ENCODE measurements at places on chromosomes 6 and 20. TPM values are rescaled to one million over a fixed set of nuclear protein-coding genes. Genes with fewer than 3 reads are reported as not detected.

Gene TMEM151B
- total RNA-seq: not detected

Gene LY86
- total RNA-seq: not detected

Gene TRIM40
- total RNA-seq: not detected

Gene SLC23A2
- total RNA-seq: 10.2 TPM

Gene GABRR2
- under 0.01 TPM for total RNA-seq

Gene SLC32A1
- not detected for total RNA-seq

Gene SSTR4
- total RNA-seq: not detected

Gene SIRPB1
- 0.56 TPM for total RNA-seq

Gene PTCRA
- not detected for total RNA-seq

Gene FKBP1C
- 0.72 TPM for total RNA-seq

Gene OR2H2
- total RNA-seq: not detected

Gene CASS4
- total RNA-seq: 26.1 TPM

Gene COL11A2
- total RNA-seq: under 0.01 TPM

Gene SIRT5
- total RNA-seq: 5.0 TPM

Gene CGA
- total RNA-seq: not detected

Gene IL17F
- total RNA-seq: not detected

Gene PTPRK
- 80.8 TPM for total RNA-seq

Gene KCNK16
- not detected for total RNA-seq

Gene PROKR2
- not detected for total RNA-seq

Gene FOXC1
- 1.3 TPM for total RNA-seq

Gene ATP9A
- total RNA-seq: 22.4 TPM

Gene C20orf141
- not detected for total RNA-seq

Gene TMEM244
- 0.28 TPM for total RNA-seq

Gene ZBTB22
- total RNA-seq: 5.8 TPM

Gene MYLIP
- total RNA-seq: 3.2 TPM

Gene GPLD1
- total RNA-seq: 0.28 TPM

Gene MAP3K7
- total RNA-seq: 29.9 TPM

Gene CDH26
- total RNA-seq: not detected

Gene ISM1
- not detected for total RNA-seq

Gene DEFB132
- total RNA-seq: not detected

Gene NCOA6
- total RNA-seq: 3.6 TPM

Gene FLRT3
- 6.6 TPM for total RNA-seq

Gene DDRGK1
- 20.6 TPM for total RNA-seq

Gene CLPSL2
- not detected for total RNA-seq

Gene MDN1
- 26.7 TPM for total RNA-seq

Gene VSX1
- total RNA-seq: not detected

Gene GLO1
- total RNA-seq: 111 TPM

Gene NKX2-4
- not detected for total RNA-seq

Gene MOCS1
- 8.1 TPM for total RNA-seq

Gene XKR7
- total RNA-seq: not detected

Gene TNXB
- total RNA-seq: under 0.01 TPM

Gene RALGAPA2
- 4.7 TPM for total RNA-seq

Gene SLC16A10
- not detected for total RNA-seq

Gene TDRD6
- total RNA-seq: not detected

Gene PDE7B
- 12.4 TPM for total RNA-seq

Measured in IMR-90 (cell line).